Glomerular endothelial cell (primary cell): ENCODE measurements at places on chromosomes 1 and 21. TPM values are rescaled to one million over a fixed set of nuclear protein-coding genes. Genes with fewer than 3 reads are reported as not detected.

Gene ETV3L
- total RNA-seq: not detected in 2 replicates

DNA sequence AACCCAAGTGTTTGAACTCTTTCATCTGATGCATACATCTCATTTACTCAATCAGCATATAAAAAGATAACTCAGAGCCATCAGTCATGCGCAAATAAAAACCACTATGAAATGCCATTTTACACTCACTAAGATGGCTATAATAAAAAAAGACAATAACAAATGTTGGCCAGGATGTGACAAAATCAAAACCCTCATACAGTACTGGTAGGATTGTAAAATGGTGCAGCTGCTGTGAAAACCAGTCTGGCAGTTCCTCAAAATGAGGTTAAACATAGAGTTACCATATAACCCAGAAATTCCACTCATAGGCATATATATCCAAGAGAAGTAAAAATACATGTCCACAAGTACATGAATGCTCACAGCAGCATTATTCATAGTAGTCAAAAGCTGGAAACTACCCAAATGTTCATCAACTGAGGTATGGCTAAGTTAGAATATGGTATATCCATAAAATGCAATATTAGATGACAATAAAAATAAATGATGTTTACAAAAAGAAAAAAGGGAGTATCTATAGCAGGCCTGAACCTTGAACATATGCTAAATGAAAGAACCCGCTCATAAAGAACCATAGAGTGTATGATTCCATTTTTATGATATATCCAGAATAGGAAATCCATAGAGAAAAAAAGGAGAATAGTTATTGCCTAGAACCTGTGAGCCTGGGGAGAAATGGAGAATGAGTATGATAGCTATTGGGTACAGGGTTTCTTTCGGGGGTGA, 265.1 kb downstream of the SIPA1L2 start:
- no peak for DNase-seq

- peak; percentile 3 for DNase-seq
Measured at GRCh38 chr1:152110860-152111514, 4.3 kb downstream of the TCHH start.

- no peak for DNase-seq
Measured at GRCh38 chr1:52641307-52641706, 8.3 kb downstream of the SHISAL2A start.

DNA sequence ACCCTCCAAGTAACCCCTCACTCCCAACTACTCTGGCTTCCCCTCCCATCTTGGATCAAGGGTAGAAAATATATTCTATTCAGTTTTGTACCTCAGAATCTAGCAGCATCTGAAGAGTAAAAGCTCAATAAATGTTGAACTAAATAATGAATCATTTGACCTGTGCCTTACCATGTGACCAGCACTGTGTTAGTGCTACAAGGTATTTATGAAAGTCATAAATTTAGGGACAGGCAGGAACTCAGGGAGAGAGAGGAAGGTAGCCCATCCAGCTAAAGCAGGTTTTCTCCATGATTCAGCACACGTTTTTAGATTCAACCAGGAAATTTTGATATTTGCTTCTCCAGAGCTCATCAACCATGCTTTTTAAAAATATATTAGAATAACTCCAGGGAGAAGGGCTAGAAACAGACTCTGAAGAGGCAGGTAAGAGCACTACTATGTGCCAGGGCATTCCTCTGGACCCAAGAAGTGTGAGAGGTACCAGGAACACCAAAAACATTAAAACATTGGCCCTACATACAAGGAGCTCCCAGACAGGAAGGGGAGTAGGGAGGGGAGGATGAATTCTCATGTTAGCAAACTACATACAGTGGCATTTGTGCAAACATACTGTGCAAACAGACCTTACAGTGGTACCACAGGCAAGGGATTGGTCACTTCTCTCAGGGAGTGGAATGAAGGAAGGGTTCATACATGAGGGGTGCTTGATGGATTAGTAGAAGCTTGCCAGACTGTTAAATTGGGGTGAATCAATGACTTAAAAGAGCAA, 64.3 kb downstream of the FYB2 start:
- no peak for DNase-seq

DNA sequence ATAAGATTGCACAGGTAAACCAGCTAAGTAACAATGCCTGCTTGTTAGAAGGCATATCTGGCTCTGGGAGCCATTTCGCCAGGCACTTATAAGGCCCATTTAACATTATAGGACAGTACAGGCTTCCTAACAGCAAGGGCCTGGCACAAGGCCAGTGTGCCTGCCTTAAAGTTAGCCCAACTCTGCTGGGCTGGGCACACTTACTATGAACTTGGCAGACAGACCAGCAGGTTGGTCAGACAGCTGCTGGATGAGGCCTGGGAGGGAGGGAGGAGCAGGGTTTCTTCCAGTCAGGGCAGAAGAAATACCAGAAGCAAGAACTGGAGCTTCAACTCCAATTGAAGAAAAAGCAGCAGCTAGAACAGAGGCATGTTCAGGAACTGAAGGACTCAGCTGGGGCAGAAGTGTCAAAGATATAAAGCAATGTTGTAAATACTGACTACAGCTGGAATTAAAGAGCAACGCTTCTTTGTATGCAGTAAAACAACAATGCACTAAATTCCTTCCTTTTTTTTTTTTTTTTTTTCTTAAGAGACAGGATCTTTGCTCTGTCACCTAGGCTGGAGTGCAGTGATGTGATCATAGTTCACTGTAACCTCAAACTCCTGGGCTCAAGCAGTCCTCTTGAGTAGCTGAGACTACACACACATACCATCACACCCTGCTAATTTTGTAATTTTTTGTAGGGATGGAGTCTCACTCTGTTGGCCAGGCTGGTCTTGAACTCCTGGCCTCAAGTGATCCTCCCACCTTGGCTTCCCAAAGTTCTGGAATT, 4.9 kb downstream of the CACHD1 start:
- no peak for DNase-seq

DNA sequence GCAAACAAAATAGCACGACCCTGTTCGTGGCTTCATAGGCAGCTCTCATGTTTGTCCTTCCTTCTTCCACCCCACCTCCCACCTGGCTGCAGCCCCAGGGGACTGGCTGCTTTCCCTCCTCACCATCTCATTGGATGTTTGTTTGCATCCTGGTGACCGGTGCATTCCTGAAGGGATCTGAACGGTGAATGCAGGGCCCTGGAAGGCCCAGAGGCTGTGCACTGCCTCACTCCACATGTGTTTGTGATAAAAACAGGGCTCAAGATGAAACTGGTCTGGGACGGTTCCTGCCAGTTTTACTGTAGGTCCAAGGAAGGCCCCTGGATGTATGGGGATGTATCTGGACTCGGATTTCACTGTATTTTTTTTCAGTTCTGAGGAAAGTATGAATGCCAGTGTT, 42.8 kb downstream of the CNN3 start:
- DNase-seq: no peak

GRCh38 chr21:45897191-45898027, 84.2 kb upstream of the COL6A1 start:
- DNase-seq: no peak

DNA sequence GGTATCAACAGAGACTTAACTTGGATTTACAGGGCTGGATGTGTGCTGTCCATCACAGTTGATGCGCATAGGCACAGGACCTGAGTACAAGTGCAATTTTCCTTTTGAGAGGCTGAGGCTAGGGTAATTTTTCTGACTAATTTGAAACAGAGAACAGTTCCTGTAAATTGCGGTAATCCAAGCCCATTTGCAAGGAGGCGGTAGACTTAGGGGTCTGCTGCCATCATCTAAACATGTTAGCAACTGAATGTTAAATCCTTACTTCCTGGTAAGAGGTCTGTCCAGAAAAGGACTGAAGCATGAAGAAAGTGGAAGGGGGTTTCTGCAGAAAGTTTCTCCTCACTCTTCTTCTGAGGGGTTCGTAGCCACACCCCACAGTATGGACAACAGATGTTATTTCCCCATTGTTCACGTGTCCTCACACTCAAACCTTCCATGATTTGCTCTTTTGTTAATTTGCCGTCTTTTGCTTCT, 23.7 kb upstream of the C1orf198 start:
- DNase-seq: no peak

Gene ESPN
- 0.15 and 1.1 TPM in 2 replicates for total RNA-seq

GRCh38 chr1:151130987-151131586, 15.3 kb downstream of the SEMA6C start:
- no peak for DNase-seq

DNA sequence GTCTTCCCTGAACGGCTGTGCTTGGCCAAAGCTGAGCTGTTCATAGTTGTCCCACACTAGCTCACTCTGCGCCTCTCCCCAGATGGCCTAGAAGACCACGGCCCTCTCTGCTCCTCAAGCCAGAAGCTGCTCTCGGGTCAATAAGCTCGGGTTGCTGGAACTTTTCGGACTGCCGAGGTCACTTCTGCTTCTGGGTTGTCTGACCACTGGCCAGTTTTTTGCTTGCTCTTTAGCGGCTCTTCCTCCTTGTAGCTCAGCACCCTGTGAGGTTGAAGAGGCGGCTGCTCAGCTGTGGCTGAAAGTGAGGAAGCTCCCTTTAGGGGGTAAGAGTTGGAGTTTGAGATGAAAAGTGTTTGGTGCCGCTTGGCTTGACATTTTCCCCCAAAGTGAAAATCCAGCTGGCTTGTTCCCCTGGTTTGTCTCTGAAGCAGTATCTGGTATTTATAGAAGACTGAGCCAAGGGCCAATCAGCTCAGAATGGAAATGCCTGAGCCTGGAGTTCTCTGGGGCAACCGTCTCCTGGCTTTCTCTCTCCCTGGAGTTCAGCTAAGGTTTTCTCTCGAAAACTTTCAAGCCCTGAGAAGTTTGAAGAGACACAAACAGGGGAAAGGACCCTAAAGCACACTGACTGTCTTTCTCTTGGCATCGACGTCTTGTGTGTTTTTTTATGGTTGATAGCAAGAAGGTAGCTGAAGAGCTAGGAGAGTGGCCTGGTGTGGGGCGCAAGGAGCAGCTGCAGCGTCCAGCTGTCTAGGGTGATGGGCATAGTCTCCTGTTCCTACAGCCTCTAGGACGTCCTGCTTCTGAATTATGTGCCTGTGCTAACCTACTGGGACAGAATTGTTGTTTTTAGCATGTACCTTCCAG, 72.0 kb downstream of the SYT6 start:
- DNase-seq: no peak

- DNase-seq: no peak
Measured at GRCh38 chr1:3539707-3540425, 71.4 kb downstream of the MEGF6 start.

DNA sequence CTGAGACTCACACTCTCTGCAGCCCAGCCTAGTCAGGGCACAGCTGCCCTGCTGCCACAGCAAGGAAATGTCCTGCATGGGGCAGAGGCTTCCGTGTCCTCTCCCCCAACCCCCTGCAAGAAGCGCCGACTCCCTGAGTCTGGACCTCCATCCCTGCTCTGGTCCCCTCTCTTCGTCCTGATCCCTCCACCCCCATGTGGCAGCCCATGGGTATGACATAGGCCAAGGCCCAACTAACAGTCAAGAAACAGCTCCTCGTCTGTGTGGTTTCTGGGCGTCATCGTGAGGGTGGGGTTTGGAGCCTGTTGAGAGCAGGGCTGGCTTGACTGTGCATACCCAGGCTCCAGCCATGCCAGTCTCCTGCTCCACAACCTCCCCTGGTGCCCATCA, 19.5 kb downstream of the FAAH start:
- DNase-seq: no peak

DNA sequence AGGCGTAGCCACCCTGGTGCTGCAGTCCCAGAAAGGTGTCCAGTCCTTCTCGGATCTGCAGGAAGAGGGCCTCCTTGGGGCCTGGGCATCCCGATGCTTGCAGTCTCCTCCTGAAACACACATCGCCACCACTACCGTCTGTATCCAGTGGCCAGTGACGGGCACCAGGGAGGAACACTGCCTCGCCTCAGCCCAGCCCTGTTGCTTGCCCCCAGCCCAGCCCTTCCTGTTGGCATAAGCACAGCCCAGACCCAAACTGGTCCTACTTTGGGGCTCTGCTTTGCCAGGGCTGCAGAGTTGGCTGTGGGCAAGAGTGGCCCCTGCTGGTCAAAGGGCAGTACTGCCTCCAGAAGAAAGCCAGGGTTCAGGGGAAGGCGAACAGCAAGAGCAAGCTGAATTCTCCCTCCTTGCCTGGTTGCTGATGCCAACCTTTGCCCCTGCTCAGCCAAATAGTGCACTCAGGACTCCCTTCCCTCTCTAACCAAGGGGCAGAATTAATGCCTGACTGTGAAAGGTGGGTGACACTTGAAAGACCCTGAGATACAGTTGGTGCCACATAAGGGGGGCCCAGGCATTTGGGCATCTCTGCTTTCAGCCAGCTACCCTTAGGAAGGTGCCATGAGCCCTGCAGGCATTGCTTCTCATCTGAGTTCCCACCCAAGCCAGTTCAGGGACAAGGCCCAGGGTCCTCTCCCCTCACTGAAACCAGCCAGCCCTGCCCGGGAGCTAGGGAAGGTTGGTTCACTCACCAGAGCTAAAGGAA, 11.1 kb upstream of the ARHGEF2 start:
- no peak for DNase-seq

GRCh38 chr1:20721117-20722061, 3.6 kb upstream of the KIF17 start:
- DNase-seq: no peak

DNA sequence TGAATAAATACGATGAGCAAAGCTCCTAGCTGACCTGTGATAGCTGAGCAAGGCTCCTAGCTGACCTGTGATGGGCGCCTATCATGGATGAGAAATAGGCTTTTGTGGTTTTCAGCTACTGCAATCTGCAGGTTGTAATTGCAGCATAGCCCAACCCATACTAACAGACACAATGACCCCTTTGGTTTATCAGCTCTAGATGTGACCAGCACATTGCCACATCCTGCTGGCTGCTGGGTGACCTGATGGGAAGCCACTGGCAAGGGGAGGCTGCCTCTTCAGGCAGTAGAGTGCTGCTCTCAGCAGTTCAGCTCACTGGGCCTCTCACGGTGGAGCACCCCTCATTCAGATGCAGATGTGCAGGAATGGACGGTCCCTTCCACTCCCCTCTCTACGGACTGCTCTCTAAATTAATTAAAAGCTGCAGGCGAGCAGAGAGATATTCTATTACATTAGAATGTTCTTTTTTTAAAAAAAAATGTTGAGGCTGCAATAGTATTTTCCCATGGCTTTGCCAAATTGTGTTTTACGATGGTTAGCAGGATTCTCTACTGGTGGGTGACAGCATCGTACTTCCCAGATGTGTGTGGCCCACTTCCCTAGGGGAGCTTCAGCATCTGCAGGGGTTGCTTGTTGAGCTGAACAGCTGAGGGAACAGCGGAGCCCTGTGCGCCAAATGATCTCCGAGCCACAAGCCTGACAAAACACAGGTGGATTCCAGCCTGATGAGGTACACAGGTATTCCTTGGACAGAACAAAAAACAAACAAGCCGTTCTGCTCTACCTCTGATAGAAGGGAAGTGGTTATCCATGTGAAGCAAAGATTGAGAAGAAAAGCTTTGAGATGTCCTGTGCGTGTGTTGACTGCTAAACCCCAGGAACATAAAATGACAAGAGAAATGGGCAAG, 65.0 kb downstream of the SYT6 start:
- DNase-seq: no peak
